Activated naive CD4-positive, alpha-beta T cell treated with anti-CD3 and anti-CD28 coated beads, Interleukin-2, amount 10 ng/mL, durations not matched to agents 7 days and 5 days (primary cell): ENCODE measurements at places on chromosomes 5 and 9.
A peak's percentile ranks its signal among the peaks of the same experiment; 100 is the strongest.

DNA sequence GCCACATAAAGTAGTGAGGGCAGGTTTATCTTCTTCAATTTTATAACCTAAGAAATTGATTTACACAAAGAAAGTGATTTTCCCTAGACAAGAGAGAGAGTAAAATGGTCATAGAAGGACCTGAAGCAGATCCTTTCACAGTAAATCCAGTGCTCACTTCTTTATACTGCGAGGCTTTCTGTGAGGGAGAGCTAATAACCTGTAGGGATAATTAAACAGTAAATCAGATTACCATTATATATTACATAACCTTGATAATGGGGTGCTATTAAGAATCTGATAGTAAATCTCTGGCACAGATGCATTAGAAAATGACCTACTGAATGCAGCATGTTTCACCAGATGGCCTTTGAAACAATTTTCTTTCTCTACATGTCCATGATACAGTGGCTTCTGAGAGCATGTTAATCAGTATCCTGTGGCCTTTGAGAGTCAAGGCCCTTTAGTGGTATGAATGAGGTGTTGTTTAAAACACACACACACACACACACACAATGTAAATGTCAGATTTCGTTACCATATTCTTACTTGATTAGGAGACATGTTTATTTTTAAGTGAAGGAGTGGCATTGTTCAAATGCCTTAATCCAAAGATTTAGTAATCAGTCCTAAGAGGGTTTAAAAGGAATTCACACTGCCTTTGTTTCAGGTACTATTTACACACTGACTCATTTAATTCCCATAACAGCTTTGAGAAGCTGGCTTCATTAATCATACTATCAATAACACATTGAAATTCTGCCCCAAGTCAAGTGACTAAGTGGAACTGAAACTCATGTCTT lies 124.7 kb downstream of the ALDH1A1 start:
- no peak for DNase-seq

DNA sequence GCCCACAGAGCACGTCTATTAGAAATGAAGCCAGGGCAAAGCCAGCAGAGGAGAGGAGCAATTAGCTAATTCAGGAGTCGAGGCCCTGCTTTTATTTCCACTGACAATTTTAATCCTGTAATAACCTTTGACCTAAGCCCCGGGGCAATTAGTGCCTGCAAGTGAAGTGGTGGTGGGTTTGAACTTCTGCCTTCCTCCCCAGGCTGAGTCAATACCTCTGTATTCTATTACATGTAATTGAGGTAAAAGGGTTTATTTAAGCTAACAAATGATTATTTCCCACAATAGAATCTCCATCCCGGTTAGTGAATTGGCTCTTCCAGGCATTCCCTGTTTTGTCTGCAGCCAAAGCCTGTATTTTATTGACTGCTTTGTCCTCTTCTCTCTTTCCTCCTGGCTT lies 49.9 kb downstream of the FGF18 start:
- DNase-seq: no peak

- DNase-seq: no peak
Measured at GRCh38 chr5:32193591-32193990, 19.5 kb upstream of the GOLPH3 start.

DNA sequence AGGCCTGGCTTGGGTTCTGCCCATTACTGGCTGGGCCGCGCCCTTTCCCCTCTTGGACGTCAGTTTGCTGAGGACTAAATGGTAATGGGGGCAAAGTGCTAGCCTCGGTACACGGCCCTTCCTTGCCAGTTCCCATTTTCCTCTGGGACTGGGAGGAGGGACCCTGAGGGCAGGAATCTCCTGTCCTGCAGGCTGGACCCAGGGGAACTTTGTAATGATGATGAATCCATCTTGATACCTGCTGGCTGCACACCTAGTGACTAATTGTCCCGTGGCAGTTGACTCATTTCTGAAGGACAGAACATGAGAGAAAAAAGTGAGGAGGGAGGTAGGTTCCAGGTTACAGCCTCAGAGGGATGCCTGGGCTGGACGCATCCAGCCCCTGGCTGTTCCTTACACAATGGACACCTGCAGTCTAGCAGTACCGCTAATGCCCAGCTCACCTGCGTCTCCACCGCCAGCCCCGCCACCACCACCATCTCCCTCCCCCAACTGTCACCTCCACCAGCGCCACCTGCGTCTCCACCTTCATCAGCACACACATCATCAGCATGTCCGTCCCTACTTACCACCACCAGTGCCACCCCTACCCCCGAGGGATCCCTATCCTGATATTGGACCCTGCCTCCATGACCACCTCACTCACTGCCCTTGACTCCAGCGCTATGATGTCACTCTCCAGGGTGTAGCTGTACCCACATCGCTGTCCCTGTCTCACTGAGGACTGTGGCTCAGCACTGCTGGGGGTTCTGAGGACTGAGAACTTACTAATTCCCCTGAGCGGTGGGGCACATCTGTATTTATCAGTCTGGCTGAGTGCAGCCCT lies 4.3 kb downstream of the CDHR2 start:
- no peak for DNase-seq

DNA sequence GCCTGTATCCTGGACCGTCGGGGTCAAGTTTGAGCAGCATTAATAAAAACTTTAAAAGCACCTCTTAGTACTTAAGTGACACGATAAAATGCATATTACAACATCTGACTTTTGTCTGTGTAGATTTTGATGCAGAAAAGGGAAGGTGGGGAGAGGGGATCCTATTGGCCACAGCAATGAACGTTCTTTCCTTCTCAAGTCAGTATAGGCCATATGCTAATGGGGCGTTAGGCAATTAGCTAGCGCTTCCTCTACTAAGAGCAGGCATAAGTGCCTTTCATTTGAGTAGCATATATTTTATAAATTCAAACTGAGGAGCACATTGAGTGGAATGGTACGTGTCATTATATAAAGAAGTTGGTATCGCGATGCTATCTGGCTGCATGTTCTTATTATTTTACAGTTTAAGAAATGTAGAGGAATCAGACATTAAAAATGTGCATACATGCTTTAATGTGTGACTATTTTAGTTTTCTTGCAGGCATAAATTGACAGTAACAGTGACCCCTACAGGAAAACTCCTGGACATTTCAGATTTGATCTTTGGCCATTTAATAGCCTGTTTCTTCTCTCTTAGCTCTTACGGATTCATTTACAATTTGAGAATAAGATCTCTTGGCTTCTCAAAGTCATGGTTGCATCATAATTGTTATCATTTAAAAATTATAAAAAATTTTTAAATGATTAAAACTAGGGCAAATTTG lies 1.1 kb upstream of the GNA14 start:
- DNase-seq: no peak

GRCh38 chr5:154369682-154370081 lies 76.1 kb upstream of the SAP30L start:
- no peak for DNase-seq

- no peak for DNase-seq
Measured at GRCh38 chr9:71608021-71608420, 160.3 kb downstream of the CEMIP2 start.

- no peak for DNase-seq
Measured at GRCh38 chr9:136011703-136012496, 50.7 kb upstream of the UBAC1 start.

DNA sequence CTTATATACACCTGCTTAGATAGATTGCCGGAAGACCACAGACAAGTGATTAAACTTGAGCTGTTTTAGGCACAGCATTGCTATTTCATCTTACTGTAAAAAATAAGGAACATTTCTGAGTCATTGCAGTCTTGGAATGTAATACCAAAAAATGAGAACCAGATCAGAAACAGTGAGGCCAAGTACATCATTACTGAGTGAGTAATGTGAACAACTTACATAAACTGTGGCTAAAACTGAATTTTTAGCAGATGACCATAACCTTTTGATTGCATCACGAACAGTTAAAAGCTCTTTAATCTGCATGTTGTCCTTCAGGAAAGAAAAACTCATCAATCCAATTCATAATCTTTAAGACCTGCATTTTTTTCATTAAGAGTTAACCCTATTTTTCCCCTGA lies 157.1 kb upstream of the FGF10 start:
- no peak for DNase-seq

GRCh38 chr5:154603953-154604679 lies 126.1 kb upstream of the HAND1 start:
- DNase-seq: no peak

DNA sequence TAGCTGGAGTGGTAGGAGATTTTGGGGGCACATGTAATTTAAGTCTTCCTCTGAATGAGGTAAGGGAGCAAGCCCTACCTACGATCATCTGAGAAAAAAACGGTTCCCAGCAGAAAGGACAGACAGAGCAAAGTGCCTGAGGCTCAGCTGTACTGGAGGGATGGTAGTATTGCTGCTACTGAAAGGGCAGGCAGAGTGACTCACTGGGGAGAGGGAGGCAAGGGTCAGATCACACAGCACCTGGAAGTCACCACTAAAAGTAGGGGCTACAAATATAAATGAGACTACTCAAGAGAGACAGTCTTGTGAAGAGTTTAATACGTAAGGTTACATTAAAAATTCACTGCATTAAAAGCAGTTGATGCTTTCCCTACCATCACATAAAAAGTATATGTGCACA lies 75.9 kb downstream of the NFIB start:
- no peak for DNase-seq

DNA sequence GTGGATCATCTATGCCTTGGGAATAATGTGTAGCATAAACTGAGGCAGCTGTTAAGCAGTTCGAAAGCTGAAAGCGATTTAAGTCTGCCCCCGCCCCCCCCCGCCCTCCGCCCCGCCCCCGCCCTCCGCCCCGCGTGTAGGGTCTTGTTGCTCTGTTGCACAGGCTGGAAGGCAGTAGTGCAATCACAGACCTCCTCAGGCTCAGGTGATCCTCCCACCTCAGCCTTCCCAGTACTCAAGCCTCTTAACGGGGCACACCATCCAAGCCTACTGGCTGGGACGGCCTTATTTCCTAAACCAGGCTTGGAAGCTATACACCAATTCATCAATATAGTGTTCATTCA lies 945 bp downstream of the ANKDD1B start:
- DNase-seq: no peak

DNA sequence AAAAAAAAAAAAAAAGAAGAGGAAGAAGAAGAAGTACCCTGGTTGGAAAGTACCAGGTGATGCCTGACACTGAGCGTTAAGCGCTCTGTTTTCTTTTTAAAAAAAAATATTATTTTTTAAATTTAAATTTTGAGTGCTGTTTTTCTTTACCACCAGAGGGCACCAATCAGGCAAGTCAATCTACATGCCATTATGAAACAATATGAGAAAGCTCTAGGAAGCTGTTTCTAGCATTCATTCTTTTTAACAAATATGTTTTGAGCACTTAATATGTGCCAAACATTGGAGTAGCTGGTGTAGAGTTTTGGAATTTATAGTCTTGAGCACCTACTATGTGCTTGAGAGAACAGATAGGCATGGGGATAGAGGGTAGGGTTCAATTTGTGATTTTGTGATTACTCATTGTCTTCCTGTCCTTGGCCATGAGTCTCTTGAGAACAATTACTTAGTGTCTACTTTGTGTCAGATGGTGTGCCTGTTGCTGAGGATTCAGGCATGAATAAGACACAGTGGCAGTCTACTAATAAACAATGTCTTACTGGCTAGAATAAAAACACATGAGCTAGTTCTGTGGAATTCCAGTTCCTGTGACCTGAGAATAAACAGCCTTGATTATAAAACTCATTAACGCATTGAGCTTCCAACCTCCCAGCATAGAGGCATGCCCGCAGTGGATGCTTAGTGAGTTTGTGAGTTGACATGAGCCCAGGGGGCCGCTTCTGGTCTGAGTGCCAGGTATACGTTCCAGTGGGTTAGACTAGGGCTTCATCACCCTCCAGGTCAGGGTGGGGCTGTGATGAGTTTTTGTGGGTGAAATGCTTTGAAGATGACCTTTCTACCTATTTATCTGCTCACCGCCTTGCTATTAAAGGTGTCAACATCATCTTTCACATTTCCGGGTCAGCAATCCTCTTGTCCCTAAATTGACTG lies 3.0 kb upstream of the UBE2R2 start:
- no peak for DNase-seq

DNA sequence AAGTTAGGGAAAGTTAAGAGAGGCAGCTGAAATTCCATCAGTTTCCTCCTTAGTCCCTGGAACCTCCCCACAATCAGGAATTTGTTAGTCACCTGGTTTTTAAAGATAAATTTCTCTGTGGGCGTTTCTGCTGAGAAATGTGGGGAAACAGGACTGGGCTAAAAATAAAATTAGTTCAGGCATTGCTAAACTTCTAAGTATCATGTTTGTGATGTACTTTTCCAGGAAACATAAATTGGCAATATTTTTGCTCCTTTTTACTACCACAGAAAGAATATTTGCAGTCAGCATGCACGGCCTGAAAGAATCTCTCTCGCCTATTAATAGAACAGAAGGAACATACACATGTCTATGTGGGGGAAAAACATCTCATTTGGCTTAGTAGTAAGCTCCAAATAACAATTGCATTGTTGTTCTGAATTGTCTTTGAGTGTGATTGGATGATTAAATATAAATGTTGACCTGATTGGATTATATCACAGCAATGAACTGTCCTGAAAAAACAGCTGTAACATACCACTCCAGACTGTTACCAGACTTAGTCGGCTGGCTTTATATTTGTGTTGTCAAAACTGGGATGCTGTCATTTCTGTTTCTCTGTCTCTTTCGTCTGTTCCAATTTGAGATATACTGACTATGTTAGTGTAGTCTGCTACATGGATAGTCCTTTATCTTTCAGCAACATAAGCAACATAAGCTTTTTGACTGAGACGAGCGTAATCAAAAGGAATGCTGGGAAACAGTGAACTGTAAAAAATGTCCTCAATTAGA lies 12.9 kb downstream of the TJP2 start:
- DNase-seq: no peak

- peak; percentile 42 for DNase-seq
Measured at GRCh38 chr9:133142684-133143622, 20.8 kb downstream of the GBGT1 start.

GRCh38 chr9:116100711-116101121 lies 52.9 kb upstream of the PAPPA start:
- no peak for DNase-seq

GRCh38 chr9:22208846-22209585 lies 199.9 kb upstream of the CDKN2B start:
- no peak for DNase-seq

DNA sequence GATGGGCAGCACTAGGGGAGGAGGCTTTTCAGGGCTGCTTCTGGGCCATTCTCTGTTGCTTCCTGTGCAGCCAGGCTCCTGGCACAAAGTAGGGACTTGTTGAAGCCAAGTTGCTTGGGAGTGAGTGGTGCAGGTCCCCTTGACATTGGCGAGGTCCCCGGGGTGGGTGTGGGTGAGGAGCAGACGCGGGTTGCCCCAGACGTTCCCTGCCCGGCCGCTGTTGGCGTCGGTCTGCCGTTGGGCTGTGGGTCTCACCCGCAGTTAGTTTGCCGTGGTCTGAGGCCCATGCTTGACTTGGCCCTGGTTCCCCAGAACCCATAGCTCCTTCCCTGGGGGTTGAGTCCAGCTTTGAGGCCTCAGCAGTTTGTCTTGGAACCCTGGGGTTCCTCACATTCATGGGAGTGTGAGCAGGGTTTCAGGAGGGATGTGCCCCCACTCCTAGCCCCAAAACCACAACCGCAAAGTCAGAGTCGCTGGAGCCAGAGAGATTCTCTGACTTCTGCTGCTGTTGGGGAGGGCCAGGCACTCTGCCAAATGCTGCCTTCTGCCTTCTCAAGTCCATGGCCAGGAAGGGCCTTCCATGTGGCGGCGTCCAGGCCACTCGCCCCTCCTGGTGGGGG lies 77.5 kb downstream of the RXRA start:
- DNase-seq: peak; percentile 63
